ENCODE measurements at places on chromosomes 5 and 9.

GRCh38 chr5:136145030-136145429, 12.4 kb downstream of the SMAD5 start:
- no peak for DNase-seq

- no peak for DNase-seq
Observed at GRCh38 chr5:91170266-91170665, 212.9 kb downstream of the ARRDC3 start.

DNA sequence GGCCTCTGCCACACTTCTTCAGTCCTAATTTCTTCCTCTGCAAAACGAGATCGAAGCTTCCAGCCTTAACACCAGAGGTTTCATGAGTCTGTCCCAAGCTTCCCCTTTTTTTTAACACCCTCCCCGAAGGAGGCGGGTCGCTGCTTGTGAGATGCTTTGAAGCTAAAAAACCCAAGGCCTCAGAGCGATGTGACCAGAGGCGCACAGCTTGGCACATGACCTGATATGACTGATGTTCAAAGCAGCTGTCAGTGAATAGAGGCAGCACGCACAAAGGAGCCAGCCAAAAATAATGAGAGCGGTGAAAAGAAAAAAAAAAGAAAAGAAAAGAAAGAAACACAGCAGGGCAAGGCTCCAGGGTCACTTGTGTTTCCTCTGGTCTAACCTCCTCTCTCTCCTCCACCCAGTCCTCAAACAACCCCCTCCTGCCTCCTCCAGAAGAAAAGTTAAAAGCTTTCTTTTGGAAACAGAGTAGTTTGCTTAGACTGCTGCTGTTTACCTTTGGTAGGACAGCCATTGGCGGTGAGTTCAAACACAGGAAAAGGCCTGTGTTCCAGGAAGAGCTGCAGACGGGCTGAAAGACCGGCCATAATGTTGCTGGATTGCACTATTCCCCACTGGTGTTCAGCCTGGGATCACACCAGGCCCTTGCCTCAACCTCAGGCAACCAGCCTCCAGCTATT, 10.9 kb upstream of the ZNF366 start:
- no peak for DNase-seq

- DNase-seq = no peak
Observed at GRCh38 chr9:33049680-33050361, 24.7 kb downstream of the DNAJA1 start.

GRCh38 chr5:165673499-165673898, 2168.1 kb downstream of the MAT2B start:
- no peak for DNase-seq

- DNase-seq = no peak
Observed at GRCh38 chr5:154494036-154494435, 16.0 kb upstream of the HAND1 start.

DNA sequence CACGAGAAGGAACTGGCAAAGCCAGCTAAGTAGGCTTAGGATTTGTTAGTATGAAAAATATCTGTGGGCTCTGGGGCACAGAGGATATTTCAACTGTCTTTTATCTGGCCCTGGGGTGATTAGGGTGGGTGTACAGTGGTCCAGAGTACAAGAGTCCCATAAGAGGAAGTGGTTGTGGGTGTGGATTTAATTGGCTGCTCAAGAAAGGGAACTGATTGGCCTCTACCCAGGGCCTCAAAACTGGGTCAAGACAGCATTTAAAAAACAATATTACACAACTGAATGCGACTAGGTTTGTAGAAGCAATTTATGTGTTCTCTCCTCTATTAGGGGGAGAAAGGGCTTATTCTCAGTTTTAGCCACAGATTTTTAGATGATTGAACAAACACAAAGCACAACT, 1353.4 kb upstream of the WWC1 start:
- DNase-seq = no peak

GRCh38 chr9:126164796-126165525, 161.7 kb upstream of the MVB12B start:
- no peak for DNase-seq

GRCh38 chr5:134133188-134133994, 18.9 kb downstream of the TCF7 start:
- no peak for DNase-seq

GRCh38 chr5:95027151-95027721, 257.7 kb downstream of the MCTP1 start:
- no peak for DNase-seq

DNA sequence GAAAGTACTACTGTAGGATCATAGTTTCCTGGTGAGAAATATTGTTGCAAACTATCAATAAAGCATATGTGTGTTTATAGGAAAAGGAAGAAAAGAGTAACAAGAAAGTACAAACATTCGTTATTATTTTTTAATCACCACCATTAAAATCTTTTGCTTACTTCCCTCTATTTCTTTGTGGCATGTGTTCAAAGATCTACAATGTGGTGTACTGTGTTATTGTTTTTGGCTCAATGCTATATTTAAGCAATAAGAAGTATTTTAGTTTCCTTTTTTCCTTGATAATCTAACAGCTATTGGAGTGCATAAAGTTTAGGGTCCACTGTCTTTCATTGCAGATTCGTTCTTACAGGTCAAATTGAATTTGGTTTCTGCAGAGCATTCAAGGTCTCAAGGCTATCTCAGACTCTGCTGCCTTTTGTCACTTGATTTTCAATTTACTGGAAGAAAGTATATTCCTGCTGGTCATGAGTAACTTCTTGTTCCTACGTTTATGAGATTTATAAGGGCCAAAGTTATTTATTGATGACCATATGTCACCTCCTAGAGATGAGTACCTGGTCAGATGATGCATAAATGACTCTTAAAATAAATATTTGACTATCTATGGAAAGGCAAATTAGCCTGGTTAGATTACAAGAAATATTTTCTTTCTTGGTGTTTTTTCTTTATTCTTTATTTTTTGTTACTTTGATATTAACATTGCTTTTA, 323.0 kb downstream of the TMEM167A start:
- DNase-seq = no peak

- DNase-seq = no peak
Observed at GRCh38 chr5:34610546-34610945, 45.6 kb upstream of the RAI14 start.

Data from cortex of kidney (tissue), 1 donor.